Osteocyte (in vitro differentiated cells): ENCODE measurements at places on chromosomes 5 and 9.

DNA sequence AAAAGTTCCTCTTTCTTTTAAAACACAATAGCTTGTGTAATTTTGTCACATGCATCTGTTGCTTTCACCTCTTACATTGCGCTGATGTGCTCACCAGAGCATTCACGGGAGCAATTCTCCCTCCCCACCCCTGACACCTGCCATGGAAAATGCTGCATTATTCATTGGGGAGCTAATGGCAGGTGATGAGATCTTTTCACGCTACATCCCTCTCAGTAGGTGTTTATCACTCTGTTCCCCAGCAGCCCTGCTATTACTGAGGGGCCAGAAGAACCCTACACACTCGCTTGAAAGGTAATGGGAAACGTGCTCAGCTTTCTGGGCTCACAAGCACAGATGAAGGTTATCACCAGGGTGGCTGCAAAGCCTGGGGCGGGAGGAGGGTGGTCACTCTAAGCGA, 398.0 kb downstream of the PSAT1 start:
- DNase-seq: no peak

DNA sequence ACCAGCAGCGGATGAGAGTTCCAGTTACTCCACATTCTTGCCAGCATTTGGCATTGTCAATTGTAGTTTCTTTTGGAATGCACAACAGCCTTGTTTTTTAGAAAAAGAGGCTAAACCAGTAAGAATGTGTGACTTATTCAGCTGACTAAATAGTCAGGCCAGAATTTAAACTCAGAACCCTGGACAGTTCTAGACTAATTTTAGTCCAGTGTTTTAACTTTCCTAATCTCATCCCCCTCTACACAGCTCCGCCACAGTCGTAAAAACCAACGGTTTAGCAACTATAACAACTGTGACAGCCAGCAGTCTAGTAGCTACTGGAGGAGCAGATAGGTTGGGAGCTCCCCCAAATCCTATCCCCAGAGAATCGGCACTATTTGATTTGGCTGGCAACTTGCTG, 103.7 kb downstream of the FOXD1 start:
- no peak for DNase-seq

- DNase-seq: no peak
Measured at GRCh38 chr5:8521991-8522390, 653.0 kb downstream of the MTRR start.

DNA sequence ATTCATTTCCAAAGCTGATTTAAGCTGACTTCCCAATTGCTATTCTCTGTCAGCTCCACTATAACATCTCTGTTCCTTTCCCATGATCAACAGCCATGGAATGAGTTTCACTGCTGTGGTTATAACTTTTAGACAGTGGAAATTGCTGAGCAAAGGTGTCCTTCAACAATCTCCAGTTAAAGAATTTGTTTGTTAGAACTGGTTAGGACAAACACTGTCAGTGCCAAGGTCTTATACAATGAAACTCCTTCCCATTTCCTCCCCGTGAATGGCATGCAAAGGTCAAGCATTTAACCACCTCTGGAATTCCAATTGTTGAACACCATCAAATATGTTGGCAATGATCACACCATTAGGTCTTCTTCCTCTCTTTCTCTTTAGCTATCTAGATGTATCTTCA, 45.7 kb upstream of the GHR start:
- DNase-seq: no peak

DNA sequence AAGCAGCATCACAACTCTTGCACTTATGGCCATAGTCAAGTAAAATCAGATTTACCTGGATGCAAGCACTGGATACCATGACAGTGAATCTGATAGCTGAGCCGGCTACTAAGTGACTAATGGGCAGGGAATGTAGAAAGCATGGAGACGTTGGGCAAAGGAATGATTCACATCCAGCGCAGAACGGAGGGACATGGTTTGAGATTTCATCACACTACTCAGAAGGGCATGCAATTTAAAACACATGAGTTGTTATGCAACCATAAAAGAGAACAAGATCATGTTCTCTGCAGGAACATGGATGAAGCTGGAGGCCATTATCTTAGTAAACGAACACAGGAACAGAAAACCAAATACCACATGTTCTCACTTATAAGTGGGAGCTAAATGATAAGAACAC, 169.1 kb upstream of the PIK3R1 start:
- DNase-seq: no peak

DNA sequence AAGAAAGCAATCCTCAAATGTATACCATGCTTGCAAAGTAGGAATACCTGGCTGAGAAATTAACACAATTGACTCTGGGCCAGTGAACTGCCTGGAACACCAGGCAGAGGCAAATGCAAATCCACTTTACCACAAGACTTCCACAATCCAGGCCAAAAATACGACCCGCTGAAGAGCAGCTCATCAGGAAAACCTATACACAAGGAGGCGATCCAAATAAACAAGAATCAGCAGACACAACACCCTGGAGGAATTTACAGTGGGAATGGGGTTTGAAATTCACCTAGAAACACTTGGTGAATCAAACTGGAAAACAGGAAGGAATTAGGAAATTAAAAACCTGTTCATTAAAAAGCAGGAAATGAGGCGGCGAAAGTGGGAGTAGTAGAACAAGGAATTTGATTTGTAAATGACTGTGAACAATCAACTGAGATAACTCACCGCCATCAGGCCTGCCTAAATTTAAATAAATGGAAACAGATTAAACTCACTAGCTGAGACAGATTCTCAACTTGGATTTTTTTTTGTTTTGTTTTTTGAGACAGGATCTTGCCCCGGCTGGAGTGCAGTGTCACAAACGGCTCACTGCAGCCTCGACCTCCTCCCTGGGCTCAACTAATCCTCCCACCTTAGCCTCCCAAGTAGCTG, 15.9 kb downstream of the CMBL start:
- no peak for DNase-seq

DNA sequence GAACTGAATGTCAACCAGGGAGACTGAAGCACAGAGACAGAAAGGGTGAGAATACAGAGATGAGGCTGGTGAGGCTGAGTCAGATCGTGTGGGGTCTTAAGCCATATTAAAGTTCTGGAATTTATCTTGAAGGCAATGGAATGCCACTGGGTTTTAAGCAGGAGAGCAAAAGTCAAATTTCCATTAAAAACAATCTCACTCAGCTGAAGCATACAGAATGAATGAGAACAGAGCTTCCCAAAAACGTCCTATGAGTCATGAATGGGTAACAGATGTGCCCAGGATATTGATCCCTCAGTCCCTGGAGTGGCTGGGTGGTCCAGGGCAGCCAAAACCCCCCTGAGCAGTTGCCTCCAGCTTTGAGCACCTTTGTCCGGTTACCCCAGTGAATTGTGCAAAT, 44.9 kb downstream of the PFDN1 start:
- no peak for DNase-seq

DNA sequence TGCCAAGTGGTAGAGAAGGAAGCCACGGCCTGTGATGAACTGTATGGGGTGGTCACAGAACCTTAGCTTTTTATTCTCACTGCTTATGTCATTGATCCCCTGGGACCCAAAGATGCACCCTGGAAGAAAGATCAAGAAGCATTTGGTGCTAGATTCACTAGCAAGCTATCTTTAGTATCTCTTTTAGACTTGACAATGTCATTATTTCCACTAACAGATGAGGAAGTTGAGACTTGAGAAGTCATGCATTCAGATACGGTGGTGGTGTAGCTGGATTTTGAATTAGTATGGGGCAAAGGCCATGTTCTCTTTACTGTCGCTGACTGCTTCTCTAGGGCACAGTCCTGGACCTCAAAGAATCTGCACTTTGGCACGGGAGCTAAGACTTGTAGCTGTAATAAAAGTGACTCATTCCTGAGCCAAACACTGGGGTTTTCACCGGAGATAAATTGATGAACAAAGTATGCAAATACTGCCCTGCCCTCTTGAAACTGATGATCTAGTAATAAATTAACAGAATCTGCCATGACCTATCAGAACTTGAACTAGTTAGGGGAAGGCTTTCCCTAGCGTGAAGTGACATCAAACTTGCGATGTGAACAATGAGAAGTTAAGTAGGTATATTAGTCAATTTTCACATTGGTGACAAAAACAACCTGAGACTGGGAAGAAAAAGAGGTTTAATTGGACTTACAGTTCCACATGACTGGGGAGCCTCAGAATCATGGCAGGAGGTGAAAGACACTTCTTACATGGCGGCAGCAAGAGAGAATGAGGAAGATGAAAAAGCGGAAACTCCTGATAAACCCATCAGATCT, 5.4 kb downstream of the GDA start:
- no peak for DNase-seq

- DNase-seq: no peak
Measured at GRCh38 chr5:142609142-142609541, 76.7 kb downstream of the FGF1 start.

GRCh38 chr5:168066536-168067208, 224.8 kb upstream of the WWC1 start:
- no peak for DNase-seq

DNA sequence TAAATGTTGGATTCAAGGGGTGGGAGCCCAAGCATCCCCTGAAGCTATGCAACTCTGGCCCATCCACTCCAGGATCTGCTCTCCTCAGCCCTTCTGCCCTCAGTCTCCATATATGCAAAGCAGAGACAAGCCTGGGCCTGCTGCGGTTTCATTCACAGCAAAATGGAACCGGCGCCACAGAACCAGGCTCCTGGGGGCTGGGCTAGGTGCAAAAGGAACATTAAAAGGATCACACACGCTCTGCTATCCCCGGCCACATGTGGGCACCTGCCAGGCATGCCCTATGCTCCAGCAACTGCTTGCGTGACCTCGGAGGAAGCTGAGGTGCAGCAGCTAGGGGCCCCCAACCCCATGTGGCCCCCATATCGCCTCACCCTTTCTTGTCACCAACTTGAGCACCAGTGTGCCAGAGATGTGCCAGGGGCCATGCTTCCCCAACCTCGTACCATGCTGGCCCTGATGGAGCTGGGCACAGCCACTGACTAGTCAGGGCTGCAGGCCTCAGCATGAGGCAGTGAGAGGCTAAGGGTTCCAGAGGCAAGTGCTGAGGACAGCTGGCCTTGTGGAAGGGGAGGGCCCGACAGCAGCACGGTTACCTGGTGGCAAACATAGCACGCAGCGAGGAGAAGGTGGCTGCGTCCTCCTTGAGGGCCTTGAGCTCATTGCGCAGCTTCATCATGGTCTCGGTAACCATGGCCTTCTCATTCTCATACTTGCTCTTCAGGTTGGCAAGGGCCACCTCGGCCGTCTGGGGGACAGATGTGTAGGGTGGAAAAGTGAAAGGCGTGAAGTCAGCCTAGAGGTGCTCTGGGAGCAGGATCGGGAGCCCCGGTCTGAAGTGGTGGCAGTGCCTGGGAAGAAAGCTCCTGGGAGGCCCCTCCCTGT, 47.2 kb downstream of the BICD2 start:
- DNase-seq: no peak

- DNase-seq: no peak
Measured at GRCh38 chr5:28862137-28862859, 1823.9 kb upstream of the CDH9 start.

- no peak for DNase-seq
Measured at GRCh38 chr5:153402550-153402949, 87.9 kb upstream of the GRIA1 start.

- DNase-seq: no peak
Measured at GRCh38 chr5:129379406-129379805, 80.7 kb upstream of the ADAMTS19 start.

DNA sequence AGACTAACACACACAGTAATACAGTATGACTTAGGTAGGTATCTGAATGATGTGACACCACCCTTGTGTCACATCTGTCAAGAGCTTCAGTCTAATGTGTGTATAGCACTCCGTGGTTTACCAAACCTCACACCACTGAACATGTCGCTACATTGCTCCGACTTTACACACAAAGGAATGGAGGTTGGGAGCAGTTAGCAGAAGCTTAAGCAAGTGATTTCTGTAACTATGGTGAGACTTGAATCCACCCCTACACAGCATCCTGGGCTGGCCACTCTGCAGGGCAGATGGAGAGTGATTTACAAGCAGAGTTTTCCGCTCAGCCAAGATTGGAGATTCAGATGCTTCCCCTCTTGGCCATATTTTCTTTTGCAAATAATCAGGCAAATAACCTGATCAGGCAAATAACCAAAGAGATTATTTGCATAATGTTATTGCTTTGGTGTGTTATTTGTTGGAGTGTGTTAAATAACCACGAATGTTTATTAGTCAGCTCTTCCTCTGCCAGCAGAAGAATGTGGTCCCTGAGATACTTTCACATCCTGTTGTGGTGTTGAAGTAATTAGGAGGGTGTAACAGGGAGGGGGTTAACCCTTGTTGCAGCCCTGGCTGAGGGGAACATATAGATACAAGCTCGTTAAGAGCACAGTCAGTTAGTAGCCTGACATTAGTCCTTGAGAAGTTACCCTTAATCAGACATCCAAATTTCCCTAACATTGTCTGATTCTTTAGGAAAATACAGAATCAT, 92.8 kb downstream of the SNX18 start:
- DNase-seq: no peak

DNA sequence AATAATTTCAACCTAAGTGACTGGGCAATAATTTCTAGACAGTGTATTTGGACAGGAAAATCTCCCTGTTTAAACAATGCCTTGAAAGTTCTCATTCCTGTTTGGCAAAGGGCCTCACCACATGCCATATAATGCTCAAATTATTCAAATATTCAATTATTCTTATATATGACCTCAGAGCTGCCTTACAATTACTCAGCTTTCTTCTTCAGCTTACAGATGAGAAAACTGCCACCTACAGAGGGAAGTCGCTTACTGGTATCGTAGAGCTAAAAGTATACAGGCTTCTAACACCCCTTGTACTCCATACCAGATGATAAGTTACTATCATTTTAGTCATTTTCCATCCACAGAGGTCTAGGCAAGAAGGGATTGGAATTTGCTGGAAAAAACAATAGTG, 830.3 kb downstream of the BRINP1 start:
- DNase-seq: no peak

DNA sequence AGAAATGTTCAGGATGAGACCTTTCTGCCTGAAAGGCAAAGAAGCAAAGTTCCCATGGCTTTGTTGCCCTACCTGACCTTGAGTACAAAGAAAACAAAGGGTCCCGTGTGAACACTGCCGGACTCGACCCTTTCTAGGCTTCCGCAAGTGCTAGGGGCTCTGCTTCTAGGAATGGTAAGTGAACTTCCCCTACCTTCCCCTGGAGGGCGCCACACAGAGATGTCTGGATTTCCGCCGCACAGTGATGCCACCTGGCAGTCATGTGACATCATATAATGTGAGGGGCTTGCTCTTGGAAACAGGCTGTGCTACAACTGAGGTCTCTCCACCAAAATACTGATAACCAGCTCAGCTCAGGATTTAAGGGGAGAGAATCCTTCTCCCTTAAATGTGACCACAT, 56.6 kb downstream of the HSD17B3 start:
- DNase-seq: no peak

- no peak for DNase-seq
Measured at GRCh38 chr9:76502746-76503145, 43.8 kb downstream of the GCNT1 start.

- no peak for DNase-seq
Measured at GRCh38 chr5:125411071-125411743, 664.8 kb upstream of the ZNF608 start.
